ENCODE measurements at places on chromosomes 6 and 20.

GRCh38 chr20:25117990-25118389 lies 36.0 kb upstream of the VSX1 start:
- DNase-seq, result no peak

- no peak for DNase-seq
Observed at GRCh38 chr6:3296537-3296936, 37.8 kb downstream of the PSMG4 start.

DNA sequence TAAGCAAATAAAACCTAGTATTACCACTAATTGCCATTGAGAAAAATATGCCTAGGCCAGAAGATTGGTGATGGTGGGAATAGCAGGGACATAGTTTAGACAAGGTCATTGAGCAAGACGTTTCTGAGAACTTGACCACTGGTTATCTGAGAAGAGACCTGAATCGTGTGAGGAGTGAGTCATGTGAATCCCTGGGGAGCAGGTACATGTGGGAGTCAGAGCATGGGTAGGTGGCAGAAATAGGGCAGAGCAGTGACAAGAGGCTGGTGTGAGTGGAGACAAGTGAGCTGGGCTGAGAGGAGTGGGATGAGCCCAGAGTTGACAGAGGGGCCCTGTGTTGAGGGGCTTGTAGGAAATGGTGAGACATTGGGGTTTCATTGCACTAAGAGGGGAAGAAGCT lies 16.4 kb downstream of the MICA start:
- DNase-seq, result no peak

DNA sequence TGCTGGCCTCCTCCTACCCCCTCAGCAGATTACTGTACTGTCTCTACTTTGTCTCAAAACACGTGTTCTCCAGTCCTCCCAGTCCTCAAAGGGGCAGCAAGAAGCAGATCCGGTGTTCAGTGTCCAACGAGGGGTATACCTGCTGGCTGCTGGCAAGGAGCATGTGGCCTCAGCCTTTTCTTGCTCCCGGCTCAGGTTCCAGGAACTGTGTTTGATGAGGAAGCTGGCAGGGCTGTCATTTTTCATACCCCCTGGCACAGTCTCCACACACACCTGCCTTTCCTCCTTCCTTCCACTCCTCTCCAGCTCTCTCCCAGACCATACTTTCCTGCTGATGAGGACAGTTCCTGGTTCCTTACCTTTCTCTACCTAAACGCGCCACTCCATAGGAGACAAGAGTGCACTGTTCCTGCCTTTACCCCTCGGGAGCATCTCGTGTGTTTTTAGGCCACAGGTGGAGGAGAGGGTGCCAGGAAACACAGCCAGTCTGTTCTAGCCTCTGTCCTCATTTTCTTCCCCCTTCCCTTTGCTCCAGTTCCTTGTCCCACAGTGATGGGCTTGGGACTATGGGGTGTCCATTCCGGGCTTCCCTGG lies 77.2 kb downstream of the SSR1 start:
- DNase-seq, result no peak

- no peak for DNase-seq
Observed at GRCh38 chr20:32522526-32522775, 62.7 kb downstream of the NOL4L start.
